Gastrocnemius medialis (tissue), 4 donors: ENCODE measurements at places on chromosomes 6 and 20. TPM values are rescaled to one million over a fixed set of nuclear protein-coding genes. Genes with fewer than 3 reads are reported as not detected.

- DNase-seq = no peak
- H3K36me3 ChIP-seq = peaks cover 64% of the 10 kb centered on the region
- H3K27me3 ChIP-seq = no peaks in the 10 kb centered on the region
Measured at GRCh38 chr20:34925981-34926380, 29.6 kb downstream of the GSS start.

DNA sequence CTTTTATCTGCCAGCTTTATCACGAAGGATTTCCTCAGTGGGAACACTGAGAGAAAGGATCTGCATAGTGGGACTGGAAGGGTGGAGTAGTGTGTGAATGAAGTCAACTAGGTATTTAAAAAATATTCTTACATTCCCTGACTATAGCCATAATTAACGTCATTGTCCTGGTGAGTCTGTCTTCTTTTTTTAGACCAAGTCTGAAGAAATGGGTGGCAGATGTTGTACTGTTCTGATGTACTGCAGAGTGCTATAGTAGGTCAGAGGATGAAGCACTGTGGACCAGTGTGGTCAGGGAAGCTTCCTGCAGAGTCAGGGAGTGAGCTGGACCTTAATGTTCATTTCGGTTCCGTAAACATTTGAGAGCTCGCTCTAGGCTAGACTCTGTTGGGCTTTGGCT is 11.9 kb downstream of the TULP4 start:
- no peaks in the 10 kb centered on the region for H3K36me3 ChIP-seq
- H3K27ac ChIP-seq = no peak overlapping the region
- H3K4me3 ChIP-seq = no peak overlapping the region
- no peak for DNase-seq
- H3K27me3 ChIP-seq = no peaks in the 10 kb centered on the region

GRCh38 chr6:158669145-158670035 is 19.5 kb downstream of the SYTL3 start:
- H3K27ac ChIP-seq = peak overlapping the region; percentile 90
- H3K27me3 ChIP-seq = no peaks in the 10 kb centered on the region
- no peak overlapping the region for H3K4me3 ChIP-seq
- H3K4me1 ChIP-seq = peaks cover 36% of the 10 kb centered on the region
- H3K36me3 ChIP-seq = no peaks in the 10 kb centered on the region

Gene TREM2
- not detected for total RNA-seq

DNA sequence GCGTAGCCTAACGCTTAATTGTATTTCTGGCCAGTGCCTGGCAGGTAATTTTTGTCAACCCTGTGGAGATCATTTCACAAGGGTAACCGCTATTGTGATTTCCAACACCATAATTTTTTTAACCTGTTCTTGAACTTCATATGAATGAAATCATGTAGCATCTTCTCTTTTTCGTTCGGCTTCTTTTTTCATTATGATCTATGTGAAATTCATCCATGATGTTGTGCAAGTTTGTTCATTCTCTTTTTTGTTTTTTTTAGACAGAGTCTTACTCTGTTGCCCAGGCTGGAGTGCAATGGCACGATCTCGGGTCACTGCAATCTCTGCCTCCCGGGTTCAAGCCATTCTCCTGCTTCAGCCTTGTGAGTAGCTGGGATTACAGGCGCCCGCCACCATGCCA is 42.5 kb upstream of the TGM3 start:
- H3K4me3 ChIP-seq = no peak overlapping the region
- no peaks in the 10 kb centered on the region for H3K27me3 ChIP-seq
- no peak overlapping the region for H3K27ac ChIP-seq
- DNase-seq = no peak
- no peaks in the 10 kb centered on the region for H3K36me3 ChIP-seq

GRCh38 chr20:38673725-38674091 is 50.6 kb upstream of the SLC32A1 start:
- H3K4me3 ChIP-seq = peak overlapping the region; percentile 48
- no peak for DNase-seq
- peaks cover 7% of the 10 kb centered on the region for H3K4me1 ChIP-seq

GRCh38 chr6:52725535-52726192 is 37.6 kb downstream of the GSTA2 start:
- no peaks in the 10 kb centered on the region for H3K4me1 ChIP-seq
- no peaks in the 10 kb centered on the region for H3K36me3 ChIP-seq
- H3K4me3 ChIP-seq = no peak overlapping the region

- DNase-seq = peak; percentile 19
- no peaks in the 10 kb centered on the region for H3K27me3 ChIP-seq
- H3K4me1 ChIP-seq = no peaks in the 10 kb centered on the region
- H3K27ac ChIP-seq = no peak overlapping the region
- no peak overlapping the region for H3K4me3 ChIP-seq
Measured at GRCh38 chr6:20952699-20953474, 418.6 kb downstream of the CDKAL1 start.

Gene UCKL1
- 46.4 TPM for total RNA-seq
